Caki2 (cell line): ENCODE measurements at places on chromosomes 11 and 22.

DNA sequence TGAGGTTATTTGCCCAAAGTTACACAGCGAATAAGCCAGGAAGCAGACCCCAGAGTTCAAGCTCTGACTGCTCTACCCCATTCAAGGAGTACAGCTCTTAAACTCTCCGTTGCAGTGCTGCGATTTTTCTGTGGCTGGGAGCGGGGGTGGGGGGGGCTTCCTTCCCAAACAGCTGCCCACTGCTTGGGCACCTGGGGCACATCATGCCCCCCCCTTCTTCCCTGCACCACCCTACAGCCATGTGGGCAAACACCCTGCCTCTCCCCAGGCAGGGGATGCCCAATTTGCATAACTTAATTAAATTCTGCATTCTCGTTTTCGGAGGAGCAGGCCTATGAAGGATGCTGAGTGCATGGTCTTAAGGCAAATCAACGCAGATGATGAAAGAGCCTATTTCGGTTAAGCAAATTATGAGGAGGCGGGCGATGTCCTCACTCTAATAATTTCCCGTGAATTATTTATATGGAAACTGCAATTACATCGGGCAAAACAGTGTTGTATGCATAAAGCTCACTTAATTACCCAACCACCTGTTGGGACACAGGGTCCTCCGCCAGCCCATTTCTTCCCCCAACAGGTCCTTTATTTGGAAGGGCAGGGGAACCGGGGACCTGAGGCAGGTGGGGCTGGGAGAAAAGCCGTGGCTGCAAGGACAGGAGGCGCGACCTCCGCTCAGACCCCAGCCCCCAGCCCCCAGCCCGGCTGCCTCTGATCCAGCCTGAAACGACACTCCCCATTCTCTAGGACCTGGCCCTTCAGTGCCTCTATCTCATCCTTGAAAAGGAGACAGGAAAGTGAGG lies 610.5 kb downstream of the BUD13 start:
- no peak for DNase-seq

DNA sequence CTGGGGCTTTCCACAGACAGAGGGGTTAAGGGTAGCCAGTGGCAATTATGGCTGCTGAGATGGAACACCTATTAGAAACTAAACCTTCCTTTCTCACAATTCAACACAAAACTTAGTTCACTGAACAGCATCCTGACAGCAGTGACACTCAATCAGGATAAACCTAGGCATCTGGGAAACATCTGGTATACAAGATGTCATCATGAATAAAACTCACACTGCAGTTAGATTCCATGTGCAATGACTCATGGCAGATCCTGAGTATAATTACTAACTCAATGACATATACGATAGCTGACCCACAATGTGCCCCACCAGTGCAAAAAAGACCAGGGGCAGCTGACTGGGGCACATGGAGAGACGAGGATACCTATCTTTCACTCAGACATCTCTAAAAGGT lies 17.7 kb downstream of the RBFOX2 start:
- DNase-seq, result peak; percentile 16

DNA sequence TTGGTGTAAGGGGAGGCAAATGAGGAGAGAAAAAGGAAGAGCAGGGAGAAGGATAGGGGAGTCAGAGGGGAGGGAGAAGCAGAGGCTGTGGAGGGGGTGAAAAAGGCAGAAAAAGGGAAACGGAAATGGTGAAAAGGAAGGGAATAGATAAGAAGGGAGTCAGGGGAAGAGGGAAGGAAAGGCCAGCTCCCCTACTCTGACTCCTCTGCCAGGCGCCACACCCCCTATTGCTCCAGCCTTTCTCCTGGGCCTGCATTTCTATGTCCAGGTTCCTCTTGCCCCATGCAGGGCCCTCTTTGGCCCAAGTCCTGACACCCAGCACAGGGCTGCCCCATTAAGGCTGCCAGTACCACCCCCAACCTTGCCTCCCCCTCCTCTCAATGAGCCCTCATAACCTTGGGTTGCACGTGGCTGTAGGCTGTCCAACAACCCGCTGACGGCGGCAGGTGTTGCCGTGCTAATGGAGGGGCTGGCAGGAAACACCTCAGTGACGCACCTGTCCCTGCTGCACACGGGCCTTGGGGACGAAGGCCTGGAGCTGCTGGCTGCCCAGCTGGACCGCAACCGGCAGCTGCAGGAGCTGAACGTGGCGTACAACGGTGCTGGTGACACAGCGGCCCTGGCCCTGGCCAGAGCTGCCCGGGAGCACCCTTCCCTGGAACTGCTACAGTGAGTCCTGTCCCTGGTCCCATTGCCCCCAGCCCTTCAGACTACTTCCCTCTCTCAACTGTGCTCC lies 3.4 kb upstream of the NHERF4 start:
- no peak for DNase-seq

DNA sequence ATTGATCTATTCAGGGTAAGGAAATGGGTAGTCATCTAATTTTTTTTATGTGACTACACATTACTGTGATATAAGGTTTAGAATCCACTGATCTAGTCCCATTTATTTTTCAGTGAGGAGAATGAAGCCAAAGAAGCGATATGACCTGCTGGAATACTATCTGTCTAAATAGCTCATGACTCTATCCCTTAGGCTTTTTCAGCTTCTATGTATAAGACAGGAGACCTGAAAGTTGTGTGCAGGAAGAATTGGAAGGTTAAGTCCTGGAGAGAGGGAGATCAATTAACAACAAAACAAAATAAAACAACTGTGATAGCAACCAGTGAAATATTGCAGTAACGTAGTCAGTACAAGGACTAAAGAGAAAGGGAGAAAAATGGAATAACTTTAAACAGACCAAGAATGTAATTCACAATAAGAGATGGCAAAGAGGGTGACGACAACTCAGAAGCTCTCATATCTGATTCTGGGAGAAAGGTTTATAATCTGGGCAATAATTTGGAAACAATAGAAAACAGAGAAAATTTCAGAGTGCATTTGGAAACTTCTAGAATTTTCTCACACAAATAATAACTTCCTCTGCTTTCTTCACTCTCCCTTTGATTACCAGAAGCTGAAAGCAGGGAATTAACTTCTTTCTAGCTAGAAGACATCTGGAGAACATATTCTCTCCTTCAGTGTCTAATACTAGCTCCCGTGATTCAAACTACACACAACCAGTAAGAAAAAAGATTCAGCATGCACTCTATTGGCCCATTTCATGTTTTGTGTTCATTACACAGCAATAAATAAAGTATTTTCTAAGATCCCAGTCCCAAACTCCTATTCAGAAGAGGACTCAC lies 19.2 kb upstream of the CASP12 start:
- DNase-seq, result no peak

- DNase-seq, result no peak
These were observed 3.2 kb downstream of the DERL3 start for GRCh38 chr22:23835484-23836144.

DNA sequence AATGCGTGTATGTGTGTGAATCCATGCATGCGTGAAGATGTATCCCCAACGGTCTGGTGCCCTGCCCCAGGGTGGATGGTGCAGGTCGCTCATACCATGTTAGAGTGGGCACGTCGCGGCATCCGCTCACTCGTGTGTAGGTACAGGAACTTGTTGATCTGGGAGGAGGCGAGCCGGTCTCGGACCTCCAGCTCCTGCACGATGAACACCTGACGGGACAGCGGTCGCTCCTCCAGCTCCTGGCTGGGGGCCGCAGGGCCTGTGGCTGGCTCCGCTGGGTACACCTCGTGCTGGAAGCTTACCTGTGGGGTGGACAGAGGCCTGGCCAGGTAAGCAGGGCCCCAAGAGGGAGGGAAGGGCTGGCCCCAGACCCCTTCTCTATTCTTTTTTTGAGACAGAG lies 18.5 kb downstream of the ATG2A start:
- no peak for DNase-seq

DNA sequence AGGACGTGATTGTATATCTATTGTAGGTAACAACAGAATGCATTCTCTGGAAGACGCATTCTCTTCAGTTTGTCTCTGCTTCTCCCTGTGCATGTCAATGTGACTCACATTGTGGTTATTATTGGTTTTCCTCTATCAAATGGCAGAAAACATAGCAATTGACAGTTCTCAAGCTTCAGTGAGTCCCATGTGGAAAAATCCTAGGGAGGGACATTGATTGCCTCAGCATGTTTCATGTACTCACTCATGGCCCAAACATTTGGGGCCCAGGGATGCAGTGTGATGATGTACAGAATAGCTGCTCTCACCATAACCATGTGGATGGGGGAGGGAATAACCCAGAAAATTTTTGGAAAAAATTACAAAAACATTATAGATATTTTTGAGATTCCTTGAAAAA lies 9.3 kb upstream of the ARL14EP start:
- DNase-seq, result no peak

GRCh38 chr22:49918911-49919881 lies 762 bp downstream of the CRELD2 start:
- DNase-seq, result no peak

DNA sequence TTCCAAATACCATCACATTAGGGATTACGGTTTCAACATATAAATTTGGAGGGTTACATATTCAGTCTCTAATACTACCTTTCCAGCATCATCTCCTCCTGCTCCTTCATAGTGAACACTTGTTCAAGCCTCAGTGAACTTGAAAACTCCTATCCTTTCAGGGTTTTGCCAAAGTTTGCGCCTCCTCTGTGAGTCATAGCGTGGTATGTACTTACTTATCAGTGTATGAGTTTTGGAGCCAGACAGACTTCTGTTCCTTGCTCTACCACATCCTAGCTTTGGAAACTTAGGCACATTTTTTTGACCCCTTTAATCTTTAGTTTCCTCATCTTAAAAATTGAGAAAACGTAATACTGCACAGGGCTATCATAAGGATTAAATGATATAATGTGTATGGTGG lies 160.1 kb upstream of the ZC3H12C start:
- DNase-seq, result no peak

DNA sequence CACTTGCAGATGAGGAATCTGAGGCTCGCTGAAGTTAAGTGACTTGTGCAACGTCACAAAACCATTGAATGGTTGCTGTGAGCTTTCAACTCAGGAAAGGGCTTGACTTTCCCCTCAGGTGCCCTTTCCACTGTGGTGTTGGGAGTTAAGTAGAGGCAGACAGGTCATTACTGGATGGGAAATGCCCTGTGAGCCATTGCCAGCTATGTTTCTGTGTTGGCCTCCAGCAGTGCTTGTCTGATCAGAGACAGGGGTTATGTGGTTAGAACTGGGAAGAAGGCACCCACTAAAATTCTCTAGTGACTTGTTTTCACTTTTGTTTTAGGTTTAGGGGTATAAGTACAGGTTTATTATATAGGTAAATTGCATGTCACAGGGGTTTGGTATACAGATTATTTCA lies 96.6 kb downstream of the FDX1 start:
- DNase-seq, result no peak

- DNase-seq, result no peak
These were observed 9.9 kb downstream of the NDUFV1 start for GRCh38 chr11:67616431-67617242.

GRCh38 chr11:95230810-95231126 lies 234 bp downstream of the SESN3 start:
- no peak for DNase-seq

GRCh38 chr22:47174671-47175112 lies 412.2 kb downstream of the TBC1D22A start:
- DNase-seq, result no peak

DNA sequence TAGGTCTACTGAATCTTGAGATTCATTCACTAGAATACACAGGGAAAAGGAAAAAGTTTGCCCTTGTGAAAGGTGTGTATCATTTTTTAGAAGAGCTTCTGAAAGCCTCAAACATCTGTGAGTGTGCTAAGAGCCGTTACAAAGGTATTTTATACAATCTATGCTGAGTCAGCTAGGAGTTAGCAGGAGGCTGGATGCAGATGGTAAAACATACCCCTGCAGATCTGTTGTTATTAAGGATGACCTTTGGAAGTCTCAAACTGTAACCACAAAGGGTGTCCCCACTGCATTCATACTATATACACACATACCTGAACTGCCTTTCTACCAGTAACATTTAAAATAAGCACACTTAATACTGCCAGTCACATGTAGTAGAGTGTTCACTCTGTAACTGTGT lies 8.4 kb upstream of the C11orf91 start:
- no peak for DNase-seq

DNA sequence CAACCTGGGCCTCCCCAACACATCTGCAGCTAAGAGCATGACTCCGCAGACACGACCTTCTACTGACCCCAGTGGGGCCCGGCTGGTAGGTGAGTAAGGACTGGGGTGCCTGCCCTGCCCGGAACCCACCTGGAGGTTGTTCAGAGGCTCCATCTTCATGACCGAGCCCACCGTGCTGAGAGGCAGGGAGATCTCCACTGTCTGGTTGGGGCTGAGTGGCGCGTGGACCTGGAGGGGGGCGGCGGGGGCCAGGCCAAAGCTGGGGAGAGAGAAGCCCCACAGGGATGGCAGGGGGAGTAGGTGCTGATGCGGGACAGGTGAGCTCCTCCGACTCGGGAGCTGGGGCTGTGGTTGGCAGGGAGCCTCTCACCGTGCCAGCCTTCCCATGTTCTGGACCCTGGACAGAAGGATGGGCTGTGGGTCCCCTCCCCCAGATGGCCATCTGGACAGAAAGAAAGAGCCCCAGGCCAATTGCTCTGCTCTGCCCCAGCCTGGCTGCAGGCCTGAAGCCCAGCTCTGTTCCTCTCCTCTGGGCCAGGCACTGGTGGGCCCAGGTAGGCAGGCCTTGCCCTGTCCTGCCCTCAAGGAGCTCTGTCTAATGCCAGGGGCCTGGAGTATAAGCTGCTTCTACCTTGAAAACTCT lies 16.3 kb upstream of the RASL10A start:
- no peak for DNase-seq

DNA sequence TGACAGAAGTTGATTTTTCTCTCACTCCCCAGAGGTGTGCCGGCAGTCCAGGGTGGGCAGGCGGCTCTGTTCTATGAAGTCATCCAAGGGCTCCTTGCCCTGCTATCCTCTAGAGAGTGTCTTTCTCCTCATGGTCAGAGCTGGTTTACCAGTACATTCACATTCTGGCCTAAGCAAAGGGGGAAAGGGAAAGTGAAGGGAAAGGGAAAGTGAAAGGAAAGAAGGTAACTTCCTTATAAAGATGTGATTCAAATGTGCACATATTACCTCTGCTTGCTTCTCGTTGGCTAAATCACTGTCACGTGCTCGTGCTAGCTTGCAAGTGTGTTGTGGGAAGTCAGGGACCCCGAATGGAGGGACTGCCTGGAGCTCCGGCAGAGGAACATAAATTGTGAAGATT lies 2.9 kb upstream of the HTATIP2 start:
- DNase-seq, result peak; percentile 82

GRCh38 chr11:73866095-73866579 lies 10.5 kb downstream of the COA4 start:
- DNase-seq, result no peak

- DNase-seq, result no peak
These were observed 30.7 kb downstream of the PARVG start for GRCh38 chr22:44211256-44211945.

DNA sequence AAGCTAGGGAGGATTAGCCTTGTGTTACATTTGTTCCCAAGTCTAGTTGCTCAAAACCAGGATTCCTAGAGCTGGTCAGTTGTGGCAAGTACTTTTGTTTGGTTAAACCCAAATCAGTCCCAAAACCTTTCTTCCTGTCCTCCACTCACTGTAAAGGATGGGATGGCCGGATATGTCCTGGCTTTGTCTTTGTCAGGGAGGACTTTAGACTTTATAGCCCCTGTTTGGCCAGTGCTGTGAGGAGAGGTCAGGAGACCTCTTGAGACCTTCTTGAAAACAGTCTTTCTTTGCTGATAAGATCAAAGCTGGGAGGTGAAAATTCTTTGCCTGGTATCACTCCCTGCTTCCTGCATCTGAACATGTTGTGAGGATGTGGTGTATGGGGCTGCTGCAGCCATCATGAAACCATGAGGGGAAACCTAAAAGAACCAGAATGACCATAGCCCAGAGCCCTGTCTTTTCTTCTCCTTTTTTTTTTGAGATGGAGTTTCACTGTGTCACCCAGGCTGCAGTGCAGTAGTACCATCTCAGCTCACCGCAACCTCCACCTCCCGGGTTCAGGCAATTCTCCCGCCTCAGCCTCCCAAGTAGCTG lies 43.6 kb upstream of the FTH1 start:
- no peak for DNase-seq
